T-helper 2 cell (primary cell): ENCODE measurements at places on chromosomes 13 and 19.

DNA sequence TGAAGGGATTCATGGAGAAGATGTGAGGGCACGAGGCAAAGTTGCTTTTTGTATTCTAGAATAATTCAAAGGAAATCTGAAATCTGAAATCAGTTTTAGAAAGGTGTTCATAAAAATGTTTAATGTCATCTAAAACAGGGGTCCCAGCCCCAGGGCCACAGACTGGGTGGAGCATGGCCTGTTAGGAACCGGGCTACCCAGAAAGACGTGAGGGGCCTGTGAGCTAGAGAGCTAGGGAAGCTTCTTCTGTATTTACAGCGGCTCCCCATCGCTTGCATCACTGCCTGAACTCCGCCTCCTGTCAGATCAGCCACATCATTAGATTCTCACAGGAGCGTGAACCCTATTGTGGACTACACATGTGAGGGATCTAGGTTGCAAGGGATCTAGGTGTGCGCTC lies 151.2 kb downstream of the USP12 start:
- DNase-seq: no peak

DNA sequence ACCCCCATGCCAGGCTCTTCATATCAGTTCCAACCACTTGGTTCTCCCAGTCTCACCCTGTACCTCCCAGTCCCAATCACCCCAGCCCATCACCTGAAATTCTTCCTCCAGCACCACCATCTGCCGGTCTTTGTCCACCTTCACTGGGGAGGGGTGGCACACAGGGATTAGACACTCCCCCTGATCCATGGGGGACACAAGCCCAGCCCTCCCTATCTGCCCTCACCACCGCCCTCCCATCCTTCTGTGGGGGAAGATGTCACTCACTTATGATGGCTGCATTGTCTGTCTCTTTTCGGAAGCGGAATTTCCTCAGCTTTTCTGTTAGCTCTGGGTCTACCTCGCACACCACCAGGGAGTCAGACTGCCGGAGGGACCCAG lies 685 bp downstream of the GMFG start:
- DNase-seq: no peak

GRCh38 chr13:97425590-97425989 lies 8.4 kb upstream of the RAP2A start:
- DNase-seq: no peak

GRCh38 chr13:113171250-113172125 lies 13.0 kb downstream of the PROZ start:
- DNase-seq: no peak

- DNase-seq: no peak
Measured at GRCh38 chr13:82772816-82773215, 1109.5 kb downstream of the SLITRK1 start.

DNA sequence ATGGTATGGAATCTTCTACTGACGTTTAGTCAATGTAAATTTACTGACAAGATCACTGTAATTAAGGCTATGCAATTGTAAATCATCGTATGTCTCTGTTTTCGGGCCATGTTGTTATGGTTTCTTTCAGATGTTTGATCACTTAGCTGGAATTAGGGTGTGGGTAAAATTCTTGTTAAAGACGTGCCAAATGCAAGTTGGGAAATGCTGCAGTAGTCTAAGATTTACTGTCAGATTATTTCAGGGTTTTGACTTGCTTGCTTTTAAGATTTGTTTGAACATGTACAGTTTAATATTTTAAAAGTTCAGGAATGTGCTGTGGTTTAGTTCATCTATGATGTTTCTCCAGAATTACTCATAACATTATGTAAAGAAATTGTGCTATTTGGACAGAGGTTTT lies 10.8 kb downstream of the NDFIP2 start:
- DNase-seq: peak; percentile 89

- DNase-seq: no peak
Measured at GRCh38 chr13:109737606-109738005, 48.8 kb downstream of the IRS2 start.

GRCh38 chr19:27733551-27734266 lies 1479.2 kb downstream of the UQCRFS1 start:
- DNase-seq: no peak

DNA sequence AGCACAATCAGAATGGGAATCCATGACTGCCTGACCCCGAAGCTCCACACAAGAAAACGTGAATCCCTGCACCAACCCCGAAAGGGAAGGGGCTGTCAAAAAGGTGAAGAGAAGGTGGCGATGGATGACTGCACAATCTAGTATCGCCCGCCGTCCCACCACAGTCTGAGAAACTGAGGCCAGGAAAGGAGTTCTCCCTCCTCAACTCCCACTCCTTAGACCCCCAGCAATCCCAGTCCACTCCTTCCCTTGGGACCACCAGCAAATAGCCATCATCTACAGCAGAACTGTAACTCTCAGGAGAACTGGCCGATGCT lies 451 bp downstream of the NOSIP start:
- DNase-seq: no peak

DNA sequence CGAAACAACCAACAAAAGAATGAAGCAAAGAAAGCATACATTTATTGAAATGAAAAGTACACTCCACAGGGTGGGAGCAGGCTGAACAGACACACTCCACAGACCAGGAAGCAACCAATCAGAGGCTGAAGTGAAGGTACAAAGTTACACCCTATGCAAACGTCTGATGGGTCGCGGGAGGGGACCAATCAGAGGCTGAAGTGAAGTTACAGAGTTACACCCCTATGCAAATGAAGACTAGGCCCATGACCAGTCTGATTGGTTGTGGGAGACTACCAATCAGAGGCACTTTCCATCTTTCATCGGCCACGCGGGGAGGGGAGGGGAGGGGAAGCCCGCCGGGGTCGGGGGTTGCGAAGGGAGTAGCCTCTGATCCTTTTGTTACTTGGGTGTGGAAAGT lies 12.4 kb upstream of the FBL start:
- no peak for DNase-seq

- DNase-seq: no peak
Measured at GRCh38 chr19:6736917-6737283, 480 bp downstream of the GPR108 start.

GRCh38 chr19:339262-339887 lies 5.2 kb downstream of the MIER2 start:
- no peak for DNase-seq

- DNase-seq: peak; percentile 74
Measured at GRCh38 chr19:47436712-47437401, 17.5 kb upstream of the MEIS3 start.
